ENCODE measurements at places on chromosomes 1 and 21. TPM values are rescaled to one million over a fixed set of nuclear protein-coding genes. Genes with fewer than 3 reads are reported as not detected.

DNA sequence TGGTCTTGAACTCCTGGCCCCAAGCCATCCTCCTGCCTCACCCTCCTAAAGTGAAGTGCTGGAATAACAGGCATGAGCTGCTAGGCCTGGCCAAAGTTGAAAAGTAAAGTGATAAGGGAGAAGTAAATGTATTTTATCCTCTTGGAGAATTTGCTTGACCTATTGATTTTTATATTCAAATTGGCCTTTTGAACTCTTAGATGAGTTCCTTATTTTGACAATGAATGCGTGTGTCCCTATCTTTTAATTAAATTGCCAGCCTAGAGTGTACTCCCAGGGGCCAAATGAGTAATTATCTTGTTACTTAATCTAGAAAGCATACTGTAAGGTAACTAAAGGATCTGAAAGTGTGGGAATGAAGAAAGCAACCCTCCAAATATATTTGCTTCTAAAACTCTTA lies 11.4 kb downstream of the RNF11 start:
- DNase-seq = no peak

Gene SLFNL1
- total RNA-seq = 0.21 TPM

Gene PADI1
- total RNA-seq = not detected

DNA sequence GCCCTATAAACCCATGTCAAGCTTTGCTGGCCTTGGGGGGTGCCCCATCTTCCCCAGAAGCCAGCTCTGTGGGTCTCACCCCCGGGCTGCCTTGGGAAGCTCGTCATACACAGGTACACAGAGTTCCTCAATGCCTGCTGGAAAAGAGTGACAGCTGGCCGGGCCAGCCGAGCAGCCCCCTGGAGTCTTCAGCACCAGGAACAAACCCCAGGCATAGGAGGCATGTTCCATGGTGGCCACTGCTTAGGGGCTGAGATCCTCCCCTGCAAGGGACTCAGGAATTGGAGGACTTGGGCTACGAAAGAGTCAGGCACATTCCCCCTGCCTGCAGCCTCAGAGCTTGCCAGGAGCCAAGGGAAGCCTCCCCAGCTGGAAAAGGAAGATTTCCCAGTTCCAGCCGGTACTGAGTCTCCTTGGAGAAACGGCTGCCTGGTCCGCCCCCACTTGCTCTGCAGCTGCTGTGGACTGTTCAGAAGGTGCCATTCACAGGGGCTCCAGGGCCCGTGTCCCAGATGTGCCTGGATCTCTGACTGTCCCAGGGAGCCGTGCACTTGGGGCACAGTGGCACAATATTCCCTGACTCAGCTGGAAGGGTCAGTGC lies 89.5 kb downstream of the STUM start:
- DNase-seq = peak; percentile 13

DNA sequence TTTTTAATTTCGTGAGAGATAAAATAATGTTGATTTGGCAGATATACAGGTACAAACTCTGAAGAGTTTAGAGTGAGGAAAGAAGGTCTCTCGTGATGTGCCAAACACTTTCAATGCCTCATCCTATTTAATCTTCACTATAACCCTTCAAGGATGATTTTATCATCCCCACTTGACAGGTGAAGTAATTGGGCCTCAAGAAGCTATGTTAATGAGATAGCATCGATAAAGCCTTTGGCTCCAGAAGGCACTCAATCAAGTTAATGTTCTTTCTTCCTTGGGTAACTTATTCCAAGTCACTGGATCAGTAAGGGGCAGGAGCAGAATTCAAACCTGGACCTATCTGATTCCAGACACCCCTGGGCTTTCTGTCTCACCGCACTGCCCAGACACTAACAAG lies 7.2 kb downstream of the LMOD1 start:
- no peak for DNase-seq

Gene CELA3B
- not detected for total RNA-seq

DNA sequence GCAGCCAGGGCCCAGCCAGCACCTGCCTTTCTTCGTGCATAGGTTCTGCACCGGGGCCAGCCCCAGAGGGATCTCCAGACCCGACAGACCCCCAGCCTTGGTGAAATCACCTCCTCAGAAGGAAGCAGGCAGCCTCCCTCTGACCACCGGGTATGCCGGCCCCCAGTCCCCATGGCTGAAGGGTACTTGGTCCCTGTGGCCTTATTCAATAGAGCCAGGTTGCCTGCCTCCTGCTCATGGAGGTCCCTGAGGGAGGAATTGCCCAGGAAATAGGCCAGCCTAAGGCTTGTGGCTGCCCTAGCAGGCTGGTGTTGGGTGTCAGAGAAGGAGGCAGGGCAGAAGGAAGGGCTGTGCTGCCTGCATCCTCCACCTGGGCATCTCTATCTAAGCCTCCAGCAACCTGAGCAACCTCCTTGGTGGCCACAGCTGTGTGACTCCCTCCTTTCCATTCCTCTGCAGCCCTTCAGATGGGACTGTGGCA lies 338.2 kb upstream of the VAMP3 start:
- DNase-seq = no peak

GRCh38 chr1:187257476-187257875 lies 428.7 kb downstream of the PLA2G4A start:
- DNase-seq = no peak

GRCh38 chr1:9075022-9075421 lies 5.6 kb upstream of the SLC2A5 start:
- no peak for DNase-seq

Gene HSD3B2
- total RNA-seq = not detected

GRCh38 chr1:13871413-13871812 lies 171.4 kb downstream of the PRDM2 start:
- DNase-seq = no peak

DNA sequence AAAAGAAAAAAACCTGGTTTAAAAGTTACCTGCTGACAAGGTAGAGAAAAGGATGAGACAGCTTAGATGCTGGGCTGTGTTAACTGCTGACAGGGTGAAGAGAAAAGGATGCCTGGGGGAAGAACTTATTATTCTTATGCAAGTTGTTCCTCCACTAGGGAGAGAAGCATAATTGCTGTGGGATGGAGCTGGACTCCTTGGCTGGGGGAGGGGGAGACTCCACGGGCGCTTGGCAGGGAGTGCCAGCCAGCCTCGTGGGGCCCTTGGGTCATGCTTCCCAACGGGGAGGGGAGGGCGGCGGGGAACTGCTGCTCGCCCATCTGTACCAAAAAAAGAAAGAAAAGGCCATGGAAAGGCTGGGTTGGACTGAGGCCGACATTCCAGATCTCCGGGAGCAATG lies 47.2 kb downstream of the SYCP1 start:
- peak; percentile 19 for DNase-seq

Gene SAMD13
- total RNA-seq = 0.50 TPM

DNA sequence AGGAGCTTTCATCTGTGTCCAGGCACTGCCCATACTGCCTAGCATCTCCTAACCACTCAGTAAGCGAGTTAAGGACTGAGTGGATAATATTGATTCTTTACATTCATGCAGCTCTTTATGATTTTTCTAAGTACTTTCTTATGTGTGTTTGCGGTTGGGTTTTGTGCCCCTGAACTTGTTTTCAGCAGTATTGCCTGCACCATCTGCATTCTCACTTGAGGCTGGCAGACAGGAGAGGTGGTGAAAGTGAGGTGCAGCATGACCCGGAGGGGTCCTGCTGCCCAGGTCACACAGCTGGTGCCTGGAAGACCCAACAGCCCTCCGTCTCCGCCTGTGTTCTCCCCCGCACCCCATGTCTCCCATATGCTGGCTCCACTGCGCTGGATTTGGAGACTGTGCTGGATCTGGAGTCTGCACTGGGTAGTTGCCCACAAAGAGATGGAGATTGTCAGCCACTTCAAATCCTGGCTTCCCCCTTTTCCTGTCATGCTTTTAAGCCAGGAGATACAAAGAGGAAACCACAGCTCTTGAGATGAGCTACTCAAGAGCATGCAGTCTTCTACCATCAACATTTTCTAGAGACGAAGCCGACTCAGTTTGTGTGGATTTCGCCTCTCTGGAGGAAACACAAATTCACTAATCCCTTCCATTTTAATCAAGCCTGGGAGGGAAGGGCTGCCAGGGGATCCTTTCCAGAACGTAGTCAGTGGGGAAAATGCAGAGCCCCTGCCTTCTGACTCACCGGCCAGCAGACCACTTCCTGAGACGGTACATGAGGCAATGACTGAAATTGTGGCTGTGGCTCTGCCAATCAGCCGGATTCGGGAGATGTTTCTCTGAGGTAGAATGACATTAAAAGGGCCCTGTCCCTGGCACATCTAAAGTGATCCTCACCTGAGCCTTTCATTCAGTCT lies 71.7 kb upstream of the ANGPTL1 start:
- DNase-seq = peak; percentile 59

Gene DSCAM
- total RNA-seq = not detected

GRCh38 chr1:7838714-7839113 lies 14.2 kb downstream of the UTS2 start:
- DNase-seq = no peak

DNA sequence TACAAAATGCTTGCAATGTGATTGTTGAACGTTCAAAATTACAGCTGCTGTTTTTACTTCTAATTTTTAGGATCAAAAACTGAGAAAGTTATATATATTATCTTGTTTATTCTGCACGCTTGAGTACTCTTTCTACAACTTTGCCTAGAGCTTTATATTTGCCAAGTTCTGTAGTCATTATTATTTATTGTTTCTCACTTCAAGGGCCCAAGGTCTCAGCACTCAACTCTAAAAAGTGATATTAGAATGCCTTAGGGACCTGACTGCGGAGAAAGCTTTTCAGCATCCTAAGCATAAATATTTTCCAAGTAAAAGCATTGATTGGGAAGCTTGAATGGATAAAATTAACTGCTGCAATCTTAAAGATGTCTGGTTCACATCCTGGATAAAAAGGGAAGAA lies 83.6 kb downstream of the UBE2U start:
- no peak for DNase-seq

- DNase-seq = peak; percentile 18
Measured at GRCh38 chr1:76876655-76877395, 9.5 kb downstream of the ST6GALNAC5 start.

DNA sequence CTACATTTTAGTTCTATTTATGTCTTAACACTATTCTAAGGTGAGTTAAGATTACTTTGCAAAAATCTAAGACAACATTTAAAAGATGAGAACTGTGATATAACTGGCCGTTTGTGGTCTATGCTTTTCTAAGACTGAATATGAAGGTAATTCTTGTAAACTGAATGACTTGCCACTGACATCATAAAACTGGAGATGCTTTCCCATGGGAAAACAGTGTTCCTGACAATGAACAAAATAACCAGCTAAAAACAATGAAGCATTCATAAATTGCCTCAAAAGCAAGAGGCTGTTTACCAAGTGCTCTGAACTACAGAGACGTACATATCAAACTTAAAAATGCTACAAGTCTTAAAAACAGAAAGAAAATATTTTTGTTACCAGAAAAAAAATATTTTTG lies 54.7 kb downstream of the APP start:
- DNase-seq = no peak

DNA sequence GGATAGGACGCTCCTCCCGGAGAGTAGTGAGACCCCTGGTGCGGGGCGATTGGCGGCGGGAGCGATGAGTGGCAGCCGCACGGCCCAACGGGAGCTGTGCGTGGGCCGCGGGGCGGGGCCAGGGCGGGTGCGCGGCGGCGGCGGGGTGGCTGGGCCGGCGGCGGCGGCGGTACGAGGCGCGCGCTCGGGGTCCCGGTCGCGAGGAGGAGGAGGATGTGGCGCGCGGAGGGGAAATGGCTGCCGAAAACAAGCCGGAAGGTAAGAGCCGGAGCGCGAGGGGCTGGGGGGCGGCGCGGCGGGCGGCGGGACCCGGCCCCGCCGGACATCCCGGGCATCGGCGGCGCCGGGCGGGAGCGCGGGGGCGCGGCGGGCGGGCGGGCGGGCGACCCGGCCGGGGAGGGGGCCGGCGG lies at the start of gene CAMTA1:
TSS of gene CAMTA1 (plus strand) at position 137 of the 410 bp plus-strand sequence. CDS start at position 214, 77 bp downstream.
- no peak for DNase-seq

Gene DHRS3
- 74.3 TPM for total RNA-seq

Measured in left cardiac atrium (tissue), 4 donors.